ENCODE measurements at places on chromosomes 7 and 10. TPM values are rescaled to one million over a fixed set of nuclear protein-coding genes. Genes with fewer than 3 reads are reported as not detected.

OPN4 gene
- total RNA-seq, result not detected

CPEB3 gene
- total RNA-seq, result 1.1 TPM

DEPP1 gene
- total RNA-seq, result not detected

ELMO1 gene
- 96.2 TPM for total RNA-seq

CYP3A7 gene
- not detected for total RNA-seq

CHAT gene
- total RNA-seq, result not detected

PALD1 gene
- 0.08 TPM for total RNA-seq

KEL gene
- total RNA-seq, result not detected

MRLN gene
- not detected for total RNA-seq

FAM204A gene
- total RNA-seq, result 51.7 TPM

DOCK4 gene
- total RNA-seq, result 0.16 TPM

MKI67 gene
- total RNA-seq, result 1.9 TPM

GPR26 gene
- not detected for total RNA-seq

ESYT2 gene
- total RNA-seq, result 84.4 TPM

GFRA1 gene
- total RNA-seq, result not detected

DPP6 gene
- total RNA-seq, result not detected

LRIT1 gene
- total RNA-seq, result not detected

TMEM213 gene
- total RNA-seq, result not detected

TMEM209 gene
- 15.7 TPM for total RNA-seq

SORCS1 gene
- not detected for total RNA-seq

OR13A1 gene
- not detected for total RNA-seq

CRYGN gene
- total RNA-seq, result not detected

TRIL gene
- not detected for total RNA-seq

DRGX gene
- not detected for total RNA-seq

OR6B1 gene
- total RNA-seq, result not detected

ZNF117 gene
- 1.3 TPM for total RNA-seq

CLCN1 gene
- not detected for total RNA-seq

CYP2C19 gene
- not detected for total RNA-seq

ITIH5 gene
- total RNA-seq, result not detected

NYAP1 gene
- total RNA-seq, result 0.38 TPM

FFAR4 gene
- not detected for total RNA-seq

SLC16A12 gene
- total RNA-seq, result not detected

STARD3NL gene
- total RNA-seq, result 22.7 TPM

HIBADH gene
- 6.8 TPM for total RNA-seq

ZNF853 gene
- 4.8 TPM for total RNA-seq

BRI3 gene
- 70.6 TPM for total RNA-seq

TMEM196 gene
- not detected for total RNA-seq

MYL10 gene
- total RNA-seq, result not detected

ITGB8 gene
- total RNA-seq, result not detected

INHBA gene
- total RNA-seq, result not detected

PLAC9 gene
- not detected for total RNA-seq

CDK14 gene
- 0.19 TPM for total RNA-seq

C10orf67 gene
- total RNA-seq, result not detected

MMD2 gene
- total RNA-seq, result not detected

LIPF gene
- total RNA-seq, result not detected

FAM13C gene
- total RNA-seq, result not detected

CELF2 gene
- total RNA-seq, result 130 TPM

CPN1 gene
- total RNA-seq, result not detected

LRRTM3 gene
- total RNA-seq, result not detected

TMEM236 gene
- not detected for total RNA-seq

MORN4 gene
- not detected for total RNA-seq

PRRT4 gene
- total RNA-seq, result not detected

WDR86 gene
- 5.7 TPM for total RNA-seq

SPDYE16 gene
- total RNA-seq, result not detected

ABCB4 gene
- 0.25 TPM for total RNA-seq

Data from CD8-positive, alpha-beta T cell (primary cell).